ENCODE measurements at places on chromosomes 16 and 17. TPM values are rescaled to one million over a fixed set of nuclear protein-coding genes. Genes with fewer than 3 reads are reported as not detected.
A peak's percentile ranks its signal among the peaks of the same experiment; 100 is the strongest.

The CCL16 gene
- not detected for total RNA-seq

The SLC6A2 gene
- not detected for total RNA-seq

The KRTAP9-2 gene
- not detected for total RNA-seq

The PRKCA gene
- 44.7 TPM for total RNA-seq

The EIF1 gene
- 39.6 TPM for total RNA-seq

The DHRS7C gene
- total RNA-seq: not detected

DNA sequence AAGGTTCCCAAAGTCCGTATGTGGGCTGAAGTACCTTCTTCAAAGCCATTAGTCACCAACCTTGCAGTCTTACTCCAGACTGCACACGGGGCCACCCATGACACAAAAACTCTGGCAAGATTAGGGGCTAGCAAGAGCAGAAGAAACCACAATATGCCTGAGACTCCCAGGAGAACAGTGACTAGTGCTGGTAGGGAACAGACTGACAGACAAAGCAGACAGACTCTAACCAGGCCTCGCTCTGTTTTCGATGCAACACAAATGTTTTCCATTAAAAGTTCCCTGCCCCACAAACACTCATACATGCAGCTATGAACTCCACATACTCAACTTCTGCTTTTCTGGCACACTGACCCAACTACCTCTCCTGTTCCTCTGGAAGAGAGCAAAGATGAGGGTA is 102.2 kb downstream of the HIC1 start:
- no peak for DNase-seq

- no peak for DNase-seq
These were observed 6.6 kb downstream of the IL21R start for GRCh38 chr16:27408602-27409031.

- DNase-seq: no peak
These were observed 2.9 kb downstream of the PERCC1 start for GRCh38 chr16:1433756-1434155.

DNA sequence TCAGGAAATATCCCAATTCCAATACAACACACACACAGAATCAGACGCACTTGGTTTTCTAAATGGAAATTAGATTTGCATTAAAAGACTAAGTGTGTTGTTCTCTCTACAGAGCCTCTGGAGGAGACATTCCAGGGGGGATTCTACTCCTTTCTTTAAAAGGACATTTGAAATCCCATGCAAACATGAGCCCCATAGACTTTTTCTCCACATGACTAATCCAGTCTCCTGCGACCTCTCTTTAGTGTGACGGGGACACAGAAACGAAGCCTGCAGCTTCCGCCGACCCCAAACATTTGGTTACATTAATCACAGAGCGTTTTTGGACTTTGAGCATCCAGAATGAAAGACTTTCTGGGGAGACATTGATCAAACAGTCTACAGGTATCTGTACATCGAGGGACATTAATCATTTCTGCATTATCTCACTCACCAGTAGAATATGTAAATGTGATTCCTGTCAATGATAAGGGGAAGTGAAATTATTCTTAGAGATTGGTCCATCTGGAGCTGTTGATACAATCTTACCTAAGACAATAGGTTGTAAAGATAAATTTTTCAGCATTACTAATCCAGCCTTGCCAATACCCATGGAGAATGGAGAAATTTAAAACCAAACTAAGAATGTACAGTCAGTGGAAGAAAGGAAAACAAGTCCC is 103.4 kb upstream of the IRX3 start:
- DNase-seq: no peak

DNA sequence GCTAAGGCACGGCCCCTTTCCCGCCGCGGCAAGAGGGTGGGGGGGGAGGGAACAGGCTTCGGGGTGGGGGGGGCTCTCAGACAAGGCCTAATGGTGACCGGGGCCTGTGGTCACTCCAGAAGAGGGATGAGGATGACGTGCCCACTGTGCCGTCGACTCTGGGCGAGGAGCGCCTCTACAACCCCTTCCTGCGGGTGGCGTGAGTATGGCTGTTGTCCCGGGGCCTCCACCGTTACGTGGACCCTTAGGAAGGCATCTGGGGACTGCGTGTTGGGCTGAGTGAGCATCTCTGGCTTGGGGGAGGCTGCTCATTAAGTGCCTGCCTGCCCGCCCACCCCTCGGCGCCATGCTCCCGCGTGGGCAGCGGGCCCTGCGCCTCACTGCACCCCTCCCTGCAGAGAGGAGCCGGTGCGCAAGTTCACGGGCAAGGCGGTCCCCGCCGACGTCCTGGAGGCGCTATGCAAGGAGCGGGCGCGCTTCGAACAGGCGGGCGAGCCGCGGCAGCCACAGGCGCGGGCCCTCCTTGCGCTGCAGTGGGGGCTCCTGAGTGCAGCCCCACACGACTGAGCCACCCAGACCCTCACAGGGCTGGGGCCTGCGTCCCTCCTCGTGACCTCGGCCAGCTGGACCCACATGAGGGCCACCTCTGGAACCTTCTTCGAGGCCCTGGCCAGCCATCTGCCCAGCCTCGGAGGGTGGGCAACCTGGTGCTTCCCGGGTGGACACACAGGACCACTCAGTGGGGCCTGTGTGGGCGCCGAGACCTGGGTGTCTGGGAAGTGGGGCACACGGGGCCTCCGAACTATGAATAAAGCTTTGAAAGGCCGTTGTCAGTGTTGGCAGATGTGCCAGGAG is 2.2 kb downstream of the HAGHL start:
- no peak for DNase-seq

DNA sequence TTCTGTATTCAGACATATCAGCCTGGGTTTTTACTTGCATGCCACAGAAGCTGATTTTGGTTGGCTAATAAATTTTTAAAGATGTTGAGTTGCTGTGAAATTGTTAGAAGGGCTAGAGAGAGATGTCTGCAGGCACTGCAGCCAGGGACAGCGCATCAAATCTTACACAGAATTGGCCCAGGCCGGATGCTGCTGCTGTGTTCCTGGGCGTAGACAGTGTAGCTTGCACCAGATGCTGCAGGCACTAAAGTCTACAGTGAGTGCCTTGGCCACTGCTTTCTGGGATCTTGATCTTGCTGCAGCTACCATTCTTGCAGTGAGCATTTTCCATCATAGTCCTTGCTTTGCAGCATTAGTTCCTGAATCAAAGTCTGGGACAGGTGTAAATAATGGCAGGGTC is 169.9 kb downstream of the SPECC1 start:
- no peak for DNase-seq

- DNase-seq: no peak
These were observed 14.2 kb downstream of the TRPV3 start for GRCh38 chr17:3543453-3543852.

DNA sequence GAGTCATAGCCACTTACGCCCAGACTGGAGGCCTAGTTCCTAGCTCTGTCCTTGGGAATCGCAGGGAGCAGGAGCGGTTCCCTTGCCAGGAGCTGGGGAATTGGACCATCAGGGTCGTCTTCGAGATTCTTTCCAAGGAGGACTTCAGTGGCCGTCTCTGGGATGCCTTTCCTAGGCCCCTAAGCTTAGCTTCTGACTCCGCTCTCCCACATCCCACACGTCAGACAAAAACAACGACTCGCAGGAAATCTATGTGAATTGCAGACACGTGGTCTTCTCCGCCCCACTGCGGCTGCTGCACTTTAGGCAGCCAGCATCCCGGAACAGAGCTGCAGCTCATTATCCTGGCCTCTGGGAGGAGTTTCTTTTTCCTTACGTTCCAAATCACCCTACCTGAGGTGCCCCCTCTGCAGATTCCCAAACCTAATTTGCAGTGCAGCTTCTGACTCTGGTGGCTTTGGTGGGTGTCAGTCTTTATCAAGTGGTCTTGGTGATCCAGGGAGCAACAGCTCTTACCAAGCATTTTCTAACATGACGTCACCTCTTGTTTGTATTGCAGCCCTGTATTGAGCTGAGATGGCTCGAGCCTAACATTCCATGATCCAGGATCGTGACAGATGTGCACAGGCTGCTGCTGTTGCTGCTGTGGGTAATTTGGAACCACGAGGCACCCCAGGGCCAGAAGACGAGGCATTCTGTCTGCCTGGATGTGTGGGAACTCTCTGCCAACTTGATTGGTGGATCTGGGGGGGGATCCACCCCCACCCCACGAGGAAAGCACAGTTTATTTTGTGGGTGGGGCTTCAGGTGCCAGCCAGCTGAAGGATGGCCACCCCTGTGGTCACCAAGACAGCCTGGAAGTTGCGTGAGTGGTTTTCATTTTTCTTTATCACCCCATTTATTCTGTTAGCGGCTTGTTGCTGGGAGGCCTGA is 1.1 kb downstream of the KATNB1 start:
- DNase-seq: peak; percentile 33

- no peak for DNase-seq
These were observed 235.6 kb upstream of the GSE1 start for GRCh38 chr16:85377388-85378144.

Measured in G401 (cell line).